ENCODE measurements at places on chromosomes 12 and 14. TPM values are rescaled to one million over a fixed set of nuclear protein-coding genes. Genes with fewer than 3 reads are reported as not detected.
A peak's percentile ranks its signal among the peaks of the same experiment; 100 is the strongest.

GRCh38 chr12:106493531-106493930 is 89.3 kb upstream of the RFX4 start:
- no peaks in the 10 kb centered on the region for H3K36me3 ChIP-seq
- no peaks in the 10 kb centered on the region for H3K4me1 ChIP-seq
- no peaks in the 10 kb centered on the region for H3K27me3 ChIP-seq
- no peak overlapping the region for H3K27ac ChIP-seq
- DNase-seq: no peak

IL26 gene
- polyA plus RNA-seq: not detected

GRCh38 chr14:53946404-53947093 is 10.1 kb downstream of the BMP4 start:
- H3K4me1 ChIP-seq: no peaks in the 10 kb centered on the region
- H3K27me3 ChIP-seq: no peaks in the 10 kb centered on the region
- H3K27ac ChIP-seq: no peak overlapping the region
- H3K36me3 ChIP-seq: no peaks in the 10 kb centered on the region
- peak; percentile 74 for DNase-seq
- H3K4me3 ChIP-seq: peak overlapping the region; percentile 25

GRCh38 chr12:114400361-114400811 is 5.6 kb downstream of the TBX5 start:
- peaks cover 2% of the 10 kb centered on the region for H3K27me3 ChIP-seq
- no peak for DNase-seq
- H3K27ac ChIP-seq: no peak overlapping the region
- H3K4me3 ChIP-seq: no peak overlapping the region

- no peaks in the 10 kb centered on the region for H3K4me1 ChIP-seq
- no peaks in the 10 kb centered on the region for H3K36me3 ChIP-seq
- H3K27me3 ChIP-seq: no peaks in the 10 kb centered on the region
Observed at GRCh38 chr14:70148351-70148750, 40.4 kb downstream of the SLC8A3 start.

DNA sequence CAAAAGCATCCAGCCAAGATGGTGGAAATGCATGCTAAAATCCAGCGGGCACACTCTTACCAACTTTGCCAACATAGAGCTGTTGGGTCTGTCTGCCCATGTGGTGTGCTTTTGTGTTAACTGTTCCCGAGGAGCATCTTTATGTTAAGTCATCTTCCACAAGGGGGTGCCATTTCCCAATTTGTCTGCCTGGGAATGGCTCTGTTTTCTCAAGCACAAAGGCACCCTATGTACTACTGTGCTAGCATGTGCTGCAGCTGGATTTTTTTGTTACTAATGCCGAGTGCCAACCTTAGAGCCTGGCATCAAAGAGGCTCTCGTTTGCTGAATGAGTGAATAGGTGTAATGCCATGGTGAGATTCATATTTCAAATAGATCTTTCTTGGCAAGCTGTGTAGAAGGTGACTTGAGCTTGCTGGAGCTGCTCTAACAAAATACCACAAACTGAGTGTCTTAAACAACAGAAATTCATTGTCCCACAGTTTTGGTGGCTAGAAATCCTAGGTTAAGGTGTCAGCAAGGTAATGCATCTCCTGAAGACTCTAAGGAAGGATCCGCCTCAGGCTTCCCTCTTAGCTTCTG is 74.3 kb downstream of the TRHDE start:
- H3K27me3 ChIP-seq: no peaks in the 10 kb centered on the region
- H3K4me3 ChIP-seq: no peak overlapping the region
- H3K36me3 ChIP-seq: no peaks in the 10 kb centered on the region
- H3K27ac ChIP-seq: no peak overlapping the region
- no peak for DNase-seq

GRCh38 chr12:5227708-5228373 is 184.2 kb downstream of the KCNA5 start:
- H3K27ac ChIP-seq: no peak overlapping the region
- DNase-seq: no peak
- H3K27me3 ChIP-seq: no peaks in the 10 kb centered on the region
- no peak overlapping the region for H3K4me3 ChIP-seq

- DNase-seq: peak; percentile 86
- no peaks in the 10 kb centered on the region for H3K4me1 ChIP-seq
- H3K36me3 ChIP-seq: no peaks in the 10 kb centered on the region
- H3K27me3 ChIP-seq: no peaks in the 10 kb centered on the region
- no peak overlapping the region for H3K27ac ChIP-seq
Observed at GRCh38 chr14:29805415-29806123, 122.1 kb downstream of the PRKD1 start.

CLEC4D gene
- not detected for polyA plus RNA-seq

DNA sequence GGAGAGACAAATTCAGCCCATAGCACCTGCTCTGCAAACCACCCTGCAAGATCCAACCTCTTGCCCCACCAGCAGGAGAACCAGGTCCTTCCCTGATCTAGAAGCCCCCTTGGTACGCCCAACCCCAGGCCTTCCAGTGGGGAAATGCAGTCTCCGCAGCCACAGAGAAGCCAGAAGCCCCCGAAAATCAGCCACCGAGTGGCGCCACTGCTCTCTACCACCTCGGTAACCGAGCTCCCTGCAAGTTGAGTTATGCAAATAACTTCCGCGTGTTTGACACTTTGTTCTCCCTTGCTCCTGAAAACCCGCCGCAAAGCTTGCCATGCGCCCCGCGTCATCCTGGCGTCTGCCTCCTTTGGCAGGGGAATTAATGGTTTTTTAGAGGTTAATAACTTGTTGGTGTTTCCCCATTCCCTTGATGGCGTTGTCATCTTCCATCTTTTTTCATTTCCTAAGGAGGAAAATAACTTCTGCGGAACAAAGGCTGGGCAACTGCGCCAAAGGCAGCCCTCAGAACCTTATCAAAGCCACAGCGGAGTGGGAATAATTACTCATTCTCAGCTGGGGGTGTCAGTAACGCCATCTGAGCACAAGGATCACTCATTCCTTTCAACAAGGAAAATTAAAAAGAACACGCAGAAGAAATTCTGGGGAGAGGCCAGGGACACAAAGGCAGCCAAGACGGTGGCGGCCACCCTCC is 60.4 kb downstream of the FZD10 start:
- no peak overlapping the region for H3K4me3 ChIP-seq
- H3K36me3 ChIP-seq: no peaks in the 10 kb centered on the region
- no peaks in the 10 kb centered on the region for H3K27me3 ChIP-seq
- DNase-seq: no peak
- H3K27ac ChIP-seq: no peak overlapping the region

DNA sequence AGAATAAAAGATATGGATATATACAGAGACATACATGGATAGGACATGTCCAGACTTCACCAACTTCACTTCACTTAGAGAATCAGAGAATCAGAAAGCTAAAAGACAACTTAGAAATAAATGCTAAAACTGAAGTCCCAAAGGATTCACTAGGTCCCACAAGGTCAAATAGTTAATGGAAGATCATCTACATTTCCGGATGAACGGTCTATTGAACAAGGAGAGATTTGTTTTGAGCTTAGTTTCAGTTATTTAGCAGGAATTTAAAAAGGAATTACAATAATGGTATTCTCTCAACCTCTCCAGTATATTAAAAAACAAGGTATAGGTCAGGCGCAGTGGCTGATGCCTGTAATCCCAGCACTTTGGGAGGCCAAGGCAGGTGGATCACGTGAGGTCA is 187.0 kb downstream of the MED13L start:
- no peaks in the 10 kb centered on the region for H3K36me3 ChIP-seq
- no peaks in the 10 kb centered on the region for H3K27me3 ChIP-seq
- no peak overlapping the region for H3K27ac ChIP-seq
- no peak overlapping the region for H3K4me3 ChIP-seq
- no peak for DNase-seq

DNA sequence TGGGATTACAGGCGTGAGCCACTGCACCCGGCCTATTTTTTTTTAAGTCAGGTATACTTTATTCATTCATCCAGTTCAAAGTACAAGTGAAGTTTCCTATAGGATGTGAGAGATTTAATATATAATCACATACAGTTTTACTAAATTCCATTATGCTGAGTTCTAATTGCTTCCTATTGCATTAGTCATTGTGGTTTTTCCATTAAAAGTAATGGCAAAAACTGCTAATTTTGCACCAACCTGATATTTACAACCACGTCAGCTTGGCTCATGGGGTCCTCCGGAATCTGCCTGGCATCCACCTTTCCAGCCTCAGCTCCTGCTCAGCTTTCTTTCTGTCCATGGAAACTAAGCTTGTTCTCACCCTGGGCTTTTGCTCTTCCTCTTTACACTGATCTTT is 67.0 kb upstream of the CSRP2 start:
- DNase-seq: no peak
- no peak overlapping the region for H3K27ac ChIP-seq
- H3K4me1 ChIP-seq: no peaks in the 10 kb centered on the region
- no peaks in the 10 kb centered on the region for H3K27me3 ChIP-seq
- no peak overlapping the region for H3K4me3 ChIP-seq

DNA sequence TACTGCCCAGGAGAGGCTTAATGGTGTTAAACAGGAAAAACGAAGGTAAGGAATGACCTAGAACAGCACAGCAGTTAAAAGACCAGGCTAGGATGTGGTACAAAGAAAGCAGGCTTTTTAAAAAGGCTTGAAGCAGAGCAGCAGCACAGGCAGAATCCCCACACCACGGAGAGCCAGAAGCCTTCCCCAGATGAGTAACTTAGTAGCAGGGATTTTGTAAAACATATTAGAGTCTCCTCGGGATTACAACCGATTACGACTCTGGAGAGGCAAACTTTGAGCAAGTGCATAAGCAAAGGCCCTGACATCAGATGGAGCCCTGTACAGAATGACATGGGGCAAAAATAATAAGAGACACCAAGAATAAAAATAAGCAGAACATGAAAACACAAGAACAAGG is 37.1 kb upstream of the DHRS4 start:
- no peaks in the 10 kb centered on the region for H3K27me3 ChIP-seq
- no peaks in the 10 kb centered on the region for H3K4me1 ChIP-seq
- no peak for DNase-seq
- peak overlapping the region; percentile 16 for H3K27ac ChIP-seq

- H3K4me1 ChIP-seq: no peaks in the 10 kb centered on the region
- H3K36me3 ChIP-seq: no peaks in the 10 kb centered on the region
- no peak overlapping the region for H3K4me3 ChIP-seq
- no peaks in the 10 kb centered on the region for H3K27me3 ChIP-seq
- no peak overlapping the region for H3K27ac ChIP-seq
Observed at GRCh38 chr14:69370061-69370460, 28.0 kb downstream of the ERH start.

MGP gene
- 16,848 TPM for polyA plus RNA-seq

DNA sequence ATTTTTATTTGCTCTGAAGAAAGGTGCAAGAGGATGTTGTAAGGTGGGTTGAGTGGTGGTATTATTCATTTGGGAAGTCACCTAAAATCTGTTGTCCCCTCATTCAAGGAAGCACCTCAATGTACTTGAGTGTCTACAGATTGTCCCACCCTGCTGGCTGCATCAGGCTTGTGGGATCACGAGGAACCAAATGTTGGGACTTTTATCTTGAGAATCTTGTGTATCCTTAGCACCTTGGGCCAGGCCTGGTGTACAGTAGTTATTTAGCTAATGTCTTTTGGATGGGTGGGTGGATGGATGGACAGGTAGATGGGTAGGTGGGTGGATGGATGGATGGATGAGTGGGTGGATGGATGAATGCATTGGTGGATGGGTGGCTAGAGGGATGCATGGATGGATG is 519.3 kb downstream of the BCL11B start:
- no peaks in the 10 kb centered on the region for H3K27me3 ChIP-seq
- H3K27ac ChIP-seq: no peak overlapping the region
- no peaks in the 10 kb centered on the region for H3K36me3 ChIP-seq
- no peak overlapping the region for H3K4me3 ChIP-seq
- no peak for DNase-seq
- no peaks in the 10 kb centered on the region for H3K4me1 ChIP-seq

TAS2R46 gene
- not detected for polyA plus RNA-seq

GRCh38 chr12:21823581-21823980 is 49.1 kb upstream of the KCNJ8 start:
- no peak overlapping the region for H3K4me3 ChIP-seq
- H3K27ac ChIP-seq: no peak overlapping the region
- H3K36me3 ChIP-seq: no peaks in the 10 kb centered on the region
- H3K4me1 ChIP-seq: peaks cover 4% of the 10 kb centered on the region
- DNase-seq: peak; percentile 81

CELA1 gene
- not detected for polyA plus RNA-seq

All from aorta (tissue), 5 donors.